Activated T-helper 9 cell treated with anti-CD3 and anti-CD28 coated beads, Interleukin-2, amount 50 U/mL, for 16 hours (primary cell): ENCODE measurements at places on chromosomes 3 and 15.
A peak's percentile ranks its signal among the peaks of the same experiment; 100 is the strongest.

DNA sequence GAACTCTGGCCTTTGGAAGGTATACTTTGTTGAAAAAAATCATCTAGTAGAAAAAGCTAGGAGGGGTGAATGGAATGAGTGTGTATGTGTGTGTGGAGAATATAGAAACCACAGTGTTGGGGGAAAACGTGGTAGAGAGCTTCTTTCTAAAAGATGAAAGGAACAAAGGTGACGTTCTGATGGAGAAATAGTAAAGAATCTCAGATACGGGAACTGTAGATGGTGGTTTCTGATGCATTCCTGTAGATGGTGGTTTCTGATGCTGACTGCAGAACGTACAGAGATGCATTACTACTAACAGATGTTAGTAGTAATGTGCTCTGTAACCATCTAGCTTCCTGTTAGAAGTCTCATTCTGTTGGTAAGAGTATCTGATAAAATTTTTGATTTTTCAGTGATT lies 60.2 kb downstream of the VPS8 start:
- DNase-seq: no peak

DNA sequence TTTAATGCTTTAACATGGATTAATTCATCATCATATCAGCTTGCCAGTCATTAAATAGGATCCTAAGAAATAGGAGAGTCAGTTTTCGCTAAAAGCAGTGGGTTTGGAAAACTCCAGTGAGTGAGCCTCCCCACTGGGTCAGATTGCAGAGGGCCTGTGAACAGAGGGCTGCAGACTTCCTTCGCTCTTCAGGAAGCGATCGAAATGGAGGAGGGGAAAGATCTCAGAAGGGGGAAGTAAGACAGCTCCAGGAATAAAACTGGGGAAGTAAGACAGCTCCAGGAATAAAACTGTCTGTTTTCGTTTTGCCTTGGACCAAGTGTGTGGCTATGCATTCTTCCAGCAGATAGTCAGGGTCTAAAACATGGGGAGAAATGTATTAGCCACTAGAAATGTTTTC lies 124.8 kb upstream of the C15orf61 start:
- no peak for DNase-seq

- DNase-seq: peak; percentile 2
Measured at GRCh38 chr3:119352034-119352609, 57.9 kb downstream of the ARHGAP31 start.

- DNase-seq: no peak
Measured at GRCh38 chr15:25186411-25186810, 231.6 kb downstream of the SNRPN start.

- no peak for DNase-seq
Measured at GRCh38 chr15:63066272-63066671, 23.7 kb downstream of the TPM1 start.

GRCh38 chr15:38992506-38992905 lies 427.9 kb upstream of the RASGRP1 start:
- no peak for DNase-seq

- DNase-seq: no peak
Measured at GRCh38 chr15:81181220-81181619, 15.5 kb upstream of the IL16 start.

DNA sequence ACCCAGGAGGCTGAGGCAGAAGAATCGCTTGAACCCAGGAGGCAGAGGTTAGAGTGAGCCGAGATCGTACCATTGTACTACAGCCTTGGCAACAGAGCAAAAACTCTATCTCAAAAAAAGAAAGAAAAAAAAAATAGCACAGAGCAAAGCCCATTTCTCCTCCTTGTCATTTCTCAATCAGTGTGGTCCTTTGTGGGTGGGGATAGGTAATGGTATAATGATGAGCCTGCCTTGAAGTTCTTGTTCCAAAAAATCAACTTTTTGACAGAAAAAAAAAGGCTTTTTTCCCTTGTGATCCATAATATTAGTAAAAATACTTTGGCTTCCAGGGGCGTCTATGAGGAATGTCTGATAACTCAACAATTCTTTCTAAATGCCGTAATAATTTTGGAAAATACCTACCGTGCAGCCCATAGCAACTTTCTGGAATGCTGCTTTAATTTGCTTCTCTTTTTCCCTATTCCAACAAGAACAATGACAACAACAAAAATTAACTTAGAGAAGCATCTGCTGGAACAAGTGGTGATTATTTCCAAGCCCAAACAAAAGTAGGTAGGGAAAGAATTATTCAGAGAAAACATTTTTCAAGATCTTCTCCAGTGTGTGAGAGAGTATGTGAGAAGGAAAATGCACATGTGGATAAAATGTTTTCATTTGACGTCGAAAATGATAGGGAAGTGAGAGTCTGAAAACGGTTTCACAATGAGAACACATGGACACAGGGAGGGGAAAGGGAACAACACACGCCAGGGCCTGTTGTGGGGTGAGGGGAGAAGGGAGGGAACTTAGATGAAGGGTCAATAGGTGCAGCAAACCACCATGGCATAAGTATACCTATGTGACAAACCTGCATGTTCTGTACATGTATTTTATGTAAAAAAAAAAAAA lies 337.8 kb downstream of the RBMS3 start:
- DNase-seq: no peak

- DNase-seq: no peak
Measured at GRCh38 chr15:78429477-78429876, 8.5 kb upstream of the IREB2 start.

DNA sequence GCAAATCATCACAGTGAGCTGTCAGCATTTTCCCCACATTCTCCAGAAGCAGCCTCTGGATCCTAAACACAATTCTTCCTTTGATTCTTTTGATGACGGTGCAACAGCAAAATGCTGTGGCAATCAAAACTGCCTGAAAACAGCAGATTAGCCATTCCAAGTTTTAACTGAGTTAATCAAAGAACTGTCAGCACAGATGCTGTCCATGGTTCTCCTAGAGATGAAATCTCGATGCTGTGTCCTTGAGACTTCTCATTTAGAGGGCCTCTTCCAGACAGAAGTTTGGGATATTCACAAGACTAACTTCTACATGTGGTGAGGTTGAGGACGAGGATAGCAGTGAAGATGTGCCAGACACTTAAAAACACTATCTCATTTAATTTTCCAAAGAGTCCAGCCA lies 50.4 kb upstream of the GYG1 start:
- DNase-seq: no peak
